Immature natural killer cell (primary cell): ENCODE measurements at places on chromosomes 12 and 14.

- no peak for DNase-seq
These were observed 133.3 kb downstream of the RMST start for GRCh38 chr12:97595936-97596335.

DNA sequence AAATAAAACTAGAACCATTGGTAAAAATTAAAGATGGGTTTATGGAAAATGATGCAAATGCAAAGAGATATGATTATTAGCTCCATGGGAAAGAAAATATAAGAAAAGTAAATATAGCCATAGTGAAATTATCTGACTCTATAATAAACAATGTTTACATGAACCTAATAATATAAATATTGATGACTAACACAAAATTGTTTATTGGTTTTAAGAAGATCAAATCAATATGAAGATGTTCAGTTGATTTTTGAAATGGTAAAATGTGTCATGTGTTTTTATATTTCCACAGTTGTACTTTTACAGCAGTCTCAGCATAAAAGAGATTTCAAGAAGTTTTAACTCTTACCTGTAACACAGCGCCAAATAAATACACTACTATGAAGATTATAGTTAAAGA, 114.0 kb downstream of the SLC41A2 start:
- no peak for DNase-seq

GRCh38 chr12:95096378-95096777, 23.0 kb upstream of the NR2C1 start:
- DNase-seq = no peak

- peak; percentile 71 for DNase-seq
These were observed 86.3 kb upstream of the NID2 start for GRCh38 chr14:52154992-52155650.

- no peak for DNase-seq
These were observed 8.4 kb downstream of the GSC start for GRCh38 chr14:94761348-94761996.

DNA sequence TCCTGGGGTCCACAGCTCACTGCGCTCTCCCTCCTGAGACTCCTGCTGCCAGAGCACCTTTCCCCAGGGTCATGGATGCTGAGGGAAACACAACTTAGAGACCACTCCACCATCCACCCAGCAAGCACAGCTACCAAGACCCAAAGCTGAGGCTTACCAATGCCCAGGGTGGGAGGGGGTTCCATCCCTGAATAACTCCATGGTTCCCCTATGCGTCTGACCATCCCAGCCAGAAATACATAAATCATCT, 36.3 kb downstream of the DAD1 start:
- no peak for DNase-seq

DNA sequence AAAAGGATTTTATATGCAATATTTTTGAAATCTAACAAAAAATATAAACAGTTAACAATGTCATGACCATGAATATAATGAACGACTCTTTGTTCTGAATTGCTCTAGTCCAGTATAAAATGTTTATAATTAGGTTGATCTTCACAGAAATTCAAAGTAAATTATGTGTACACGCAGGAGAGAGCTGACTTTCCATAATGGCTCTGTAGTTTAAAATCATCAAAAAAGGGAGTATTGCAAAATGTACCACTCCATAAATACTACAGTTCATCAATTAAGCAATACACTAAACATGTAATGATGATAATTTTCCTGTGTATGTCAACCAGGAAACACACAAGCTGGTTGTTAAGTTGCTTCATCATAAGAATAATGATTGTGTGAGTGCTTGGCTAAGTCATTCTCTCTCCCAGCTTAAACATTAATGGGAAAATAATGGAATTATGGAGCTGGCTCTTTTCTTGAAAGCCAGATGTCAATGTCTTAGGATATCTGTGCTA, 189.5 kb upstream of the PLEKHG7 start:
- DNase-seq = no peak

GRCh38 chr14:65351493-65352194, 60.9 kb upstream of the FUT8 start:
- DNase-seq = no peak

GRCh38 chr14:101496776-101497683, 64.3 kb upstream of the DIO3 start:
- no peak for DNase-seq

GRCh38 chr14:76422662-76423061, 46.7 kb downstream of the ESRRB start:
- no peak for DNase-seq

- no peak for DNase-seq
These were observed 141.3 kb downstream of the ERC1 start for GRCh38 chr12:1132311-1132710.

GRCh38 chr14:40213701-40214100, 781.5 kb upstream of the FBXO33 start:
- no peak for DNase-seq

DNA sequence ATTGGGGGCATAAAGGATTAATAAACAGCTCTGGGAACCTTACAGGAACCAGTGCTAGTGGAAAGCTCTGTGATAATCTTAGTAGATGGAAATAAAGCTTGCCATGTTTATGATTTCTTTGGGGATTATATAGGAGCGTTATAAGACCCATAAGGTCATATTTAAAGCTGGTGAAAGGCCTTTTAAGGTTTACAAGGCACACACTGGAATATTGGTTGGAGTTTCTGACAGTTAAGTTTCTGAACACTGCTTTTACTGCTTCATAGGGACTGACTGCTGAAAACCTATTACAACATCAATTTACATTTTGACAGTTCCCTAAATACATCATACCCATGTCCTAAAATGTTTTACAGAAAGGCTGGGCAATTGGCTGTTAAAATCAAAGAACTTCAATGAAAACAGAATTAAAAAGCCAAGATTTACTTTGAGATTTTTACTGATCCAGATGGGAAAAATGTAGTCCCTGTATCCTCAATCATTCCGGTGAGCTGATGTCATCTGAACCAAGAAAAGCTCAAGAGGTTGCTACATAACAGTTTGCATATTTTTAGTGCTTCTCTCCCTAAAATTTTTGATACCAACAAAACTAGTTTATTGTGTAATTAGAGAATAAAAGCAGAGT, 153.7 kb upstream of the IGF1 start:
- DNase-seq = no peak

DNA sequence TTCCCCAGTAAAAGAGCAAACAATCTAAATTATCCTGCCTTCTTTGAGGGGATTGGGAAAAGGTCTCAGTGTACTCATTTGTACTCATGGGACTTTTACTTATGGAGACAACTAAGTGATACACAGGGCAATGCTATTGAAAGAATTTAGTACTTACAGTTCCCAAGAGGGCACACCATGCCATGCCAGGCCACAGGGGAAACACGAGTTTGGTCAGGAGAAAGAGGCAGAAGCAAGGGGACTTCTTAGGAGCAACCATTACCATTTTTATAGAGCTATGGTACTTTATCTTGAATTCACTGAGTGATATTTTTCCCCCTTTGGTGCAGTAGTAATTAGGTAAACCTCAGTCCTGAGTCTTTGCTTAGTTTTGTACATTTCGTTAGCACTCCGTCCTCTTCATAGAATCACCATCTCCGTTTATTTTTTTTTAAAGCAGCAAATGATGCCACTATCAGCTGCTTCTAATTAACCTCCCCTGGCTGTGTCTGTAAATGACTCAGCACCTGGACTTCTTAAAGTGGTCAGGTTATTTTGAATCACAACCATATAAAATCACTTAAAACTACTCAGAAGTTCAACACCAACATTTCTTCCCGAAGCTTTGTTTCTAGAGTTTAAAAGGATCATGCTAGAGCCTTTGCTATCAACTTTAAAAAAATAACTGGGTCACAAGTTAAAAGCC, 5.9 kb upstream of the WASHC3 start:
- DNase-seq = no peak

DNA sequence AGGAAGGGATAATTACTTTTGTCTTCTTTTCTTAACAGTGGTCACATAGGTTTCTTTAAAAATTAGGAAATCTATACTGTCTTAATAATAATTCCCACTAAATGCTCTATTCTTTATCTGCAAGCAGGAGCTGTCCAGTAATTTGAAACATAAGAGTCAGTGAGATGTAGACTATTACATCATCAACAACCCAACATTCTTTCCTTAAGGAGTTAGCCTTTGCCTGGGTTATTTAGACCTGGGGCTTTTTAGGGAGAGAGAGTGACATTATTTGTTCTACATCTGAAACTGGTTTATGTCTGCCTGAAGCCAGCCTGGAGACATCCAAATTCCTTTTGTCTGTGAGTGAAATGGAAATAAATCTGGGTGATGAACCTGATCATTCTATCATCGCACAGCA, 294.4 kb downstream of the TMTC2 start:
- no peak for DNase-seq

DNA sequence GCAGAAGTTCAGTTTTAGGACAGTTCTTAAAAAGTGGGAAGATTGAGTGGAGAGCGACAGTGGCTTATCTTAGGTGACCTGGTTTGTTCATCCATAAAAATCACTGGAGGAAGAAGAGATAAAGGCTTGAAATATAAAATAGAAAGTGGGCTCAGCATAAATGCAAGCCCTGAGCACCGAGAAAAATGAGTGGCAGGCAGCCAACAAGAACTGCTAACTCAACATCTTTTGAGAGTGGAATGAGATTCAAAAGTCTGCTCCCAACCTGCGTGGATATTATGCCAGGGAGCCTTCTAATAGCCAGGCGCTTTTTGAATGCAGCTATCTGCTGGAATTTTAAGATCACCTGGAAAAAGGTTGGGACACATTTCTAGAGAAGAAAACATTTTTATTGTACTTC, 666.5 kb downstream of the FLRT2 start:
- no peak for DNase-seq

DNA sequence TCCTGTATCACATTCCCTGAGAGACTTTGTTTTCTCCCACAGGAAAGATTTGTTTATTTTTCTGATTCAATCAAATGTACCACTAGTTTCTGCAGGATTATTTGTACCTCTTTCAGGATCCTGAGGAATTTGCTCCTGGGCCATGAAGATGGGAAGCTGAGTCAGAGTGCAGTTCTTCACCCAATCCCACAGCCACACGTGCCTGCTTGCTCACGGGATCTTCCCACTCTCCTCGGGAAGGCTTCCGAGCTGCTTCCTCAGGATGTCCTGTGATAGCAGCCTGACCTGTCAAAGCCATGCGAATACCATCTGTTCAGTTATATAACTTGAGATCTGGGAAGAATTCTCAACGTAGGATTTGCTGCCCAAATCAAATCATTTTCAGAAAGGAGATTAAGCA, 41.8 kb upstream of the HIF1A start:
- no peak for DNase-seq

- no peak for DNase-seq
These were observed 58.7 kb downstream of the TUNAR start for GRCh38 chr14:95935228-95935822.

GRCh38 chr14:30375296-30375892, 183.6 kb upstream of the G2E3 start:
- no peak for DNase-seq

- DNase-seq = no peak
These were observed 5.2 kb downstream of the KCNJ8 start for GRCh38 chr12:21769307-21769706.

GRCh38 chr12:39875721-39876120, 230.2 kb downstream of the SLC2A13 start:
- no peak for DNase-seq

- no peak for DNase-seq
These were observed 141.6 kb downstream of the GPHN start for GRCh38 chr14:66649498-66649897.

DNA sequence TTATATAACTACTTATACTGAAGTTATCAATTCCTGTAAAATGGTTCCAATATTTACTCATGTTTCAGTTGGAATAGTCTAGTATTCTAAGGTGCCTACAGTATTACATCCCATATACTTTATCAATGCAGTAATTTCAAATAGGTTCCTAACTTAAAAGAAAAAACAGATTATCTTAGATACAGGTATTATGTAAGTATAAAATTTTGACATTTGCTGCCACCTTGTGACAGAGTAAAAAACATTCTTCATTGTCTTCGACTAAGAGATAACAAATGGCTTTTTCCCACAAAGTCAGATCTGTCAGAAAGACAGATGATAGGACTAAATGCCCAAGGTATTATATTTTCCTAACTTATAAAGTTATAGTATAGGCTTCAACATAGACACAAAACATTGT, 78.7 kb downstream of the TXNDC16 start:
- DNase-seq = peak; percentile 41

GRCh38 chr12:30213166-30213565, 429.4 kb upstream of the TMTC1 start:
- DNase-seq = no peak

DNA sequence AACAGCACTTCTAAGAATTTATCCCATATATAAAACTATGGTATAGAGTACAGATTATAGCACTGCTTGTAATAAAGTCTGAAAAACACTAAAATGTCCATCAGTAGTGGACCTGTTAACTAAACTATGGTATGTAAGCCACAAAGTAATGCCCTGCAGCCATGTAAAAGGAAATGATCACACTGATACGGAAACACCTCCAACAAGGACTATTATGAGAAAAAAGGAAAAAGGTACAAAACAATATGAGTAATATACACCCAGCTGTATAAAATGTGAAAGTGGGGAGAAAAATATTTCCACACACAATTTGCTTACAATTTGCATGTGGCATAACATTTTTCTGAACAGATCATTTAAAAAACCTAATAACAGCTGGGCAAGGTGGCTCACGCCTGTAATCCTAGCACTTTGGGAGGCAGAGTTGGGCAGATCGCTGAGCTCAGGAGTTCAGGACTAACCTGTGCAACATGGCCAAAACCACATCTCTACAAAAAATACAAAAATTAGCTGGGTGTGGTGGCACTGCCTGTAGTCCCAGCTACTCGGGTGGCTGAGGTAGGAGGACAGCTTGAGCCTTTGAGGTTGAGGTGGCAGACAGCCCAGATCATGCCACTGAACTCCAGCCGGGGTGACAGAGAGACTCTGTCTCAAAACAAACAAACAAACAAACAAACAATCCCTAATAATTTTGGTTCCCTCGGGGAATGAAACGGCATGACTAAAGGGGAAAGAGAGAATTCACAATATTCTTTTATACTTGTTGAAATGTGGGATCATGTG, 250.5 kb downstream of the MED13L start:
- peak; percentile 9 for DNase-seq

GRCh38 chr12:87756111-87756510, 273.1 kb downstream of the C12orf50 start:
- DNase-seq = no peak
